Pulmonary artery endothelial cell (primary cell): ENCODE measurements at places on chromosomes 7 and 10.

GRCh38 chr10:56116684-56117083 is 244.4 kb downstream of the ZWINT start:
- DNase-seq: no peak

GRCh38 chr7:50528266-50529092 is 36.7 kb downstream of the DDC start:
- DNase-seq: no peak

DNA sequence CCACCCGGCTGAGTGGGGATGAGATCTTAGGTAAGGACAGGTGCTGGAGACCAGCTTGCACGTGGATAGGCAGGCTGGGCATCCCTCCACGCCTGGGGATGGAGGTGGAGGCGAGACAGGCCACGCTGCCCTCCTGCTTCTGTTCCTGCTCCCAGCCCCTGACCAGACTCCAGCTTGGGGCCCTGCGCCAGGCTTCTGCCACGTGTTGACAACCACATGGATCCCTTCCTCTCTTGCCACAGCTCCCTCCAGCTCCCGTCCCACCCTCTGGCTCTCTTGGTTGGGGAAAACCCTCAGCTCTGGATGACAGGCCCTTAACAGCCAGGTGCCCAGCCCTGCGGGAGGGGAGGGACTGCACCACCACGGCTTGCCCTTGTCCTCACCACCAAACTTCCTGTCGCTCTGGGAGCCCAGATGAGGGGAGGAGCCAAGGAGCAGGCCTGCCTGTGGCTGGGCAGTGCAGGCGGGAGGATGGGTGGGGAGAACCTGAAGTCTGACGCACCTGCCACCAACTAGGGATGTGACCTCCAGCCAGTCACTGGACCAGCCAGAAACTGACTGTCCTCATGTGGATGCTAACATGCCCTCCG is 36.0 kb downstream of the KCNH2 start:
- no peak for DNase-seq

GRCh38 chr10:133231946-133232574 is 2.0 kb downstream of the UTF1 start:
- DNase-seq: no peak

DNA sequence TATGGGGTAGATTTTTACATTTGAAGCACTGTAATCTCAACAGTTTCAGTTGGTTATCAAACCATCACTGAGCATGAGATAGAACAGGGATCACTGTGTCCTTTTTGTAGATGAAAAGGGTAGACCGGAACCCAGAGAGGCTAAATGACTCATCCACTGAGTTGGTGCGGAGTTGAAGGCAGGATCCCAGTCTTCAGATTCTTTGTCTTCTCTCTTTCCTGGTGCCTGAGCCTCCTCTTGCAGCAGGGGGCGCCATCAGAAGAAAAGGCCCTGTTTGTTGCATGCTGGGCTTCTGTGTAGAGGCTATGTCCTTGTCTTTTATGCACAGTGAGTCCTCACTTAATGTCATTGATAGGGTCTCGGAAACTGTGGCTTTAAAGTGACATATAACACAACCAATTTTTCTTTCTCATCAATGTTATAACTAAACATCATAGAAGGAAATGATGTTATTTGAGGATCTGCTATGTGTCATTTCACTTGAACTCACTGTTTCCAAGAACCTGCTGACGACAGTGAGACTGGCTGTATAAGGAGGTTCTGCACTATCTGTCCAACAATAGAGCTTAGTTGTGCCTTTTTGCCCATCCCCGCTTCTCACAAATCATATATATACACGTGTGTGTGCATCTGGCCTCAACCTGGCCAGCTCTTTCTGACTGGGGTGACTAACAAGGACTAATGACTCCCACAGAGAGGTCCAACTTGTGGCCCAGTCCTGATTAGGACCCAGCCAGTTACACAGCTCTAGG is 14.3 kb downstream of the ZNF282 start:
- no peak for DNase-seq

GRCh38 chr10:77836299-77836820 is 90.2 kb downstream of the DLG5 start:
- DNase-seq: no peak

DNA sequence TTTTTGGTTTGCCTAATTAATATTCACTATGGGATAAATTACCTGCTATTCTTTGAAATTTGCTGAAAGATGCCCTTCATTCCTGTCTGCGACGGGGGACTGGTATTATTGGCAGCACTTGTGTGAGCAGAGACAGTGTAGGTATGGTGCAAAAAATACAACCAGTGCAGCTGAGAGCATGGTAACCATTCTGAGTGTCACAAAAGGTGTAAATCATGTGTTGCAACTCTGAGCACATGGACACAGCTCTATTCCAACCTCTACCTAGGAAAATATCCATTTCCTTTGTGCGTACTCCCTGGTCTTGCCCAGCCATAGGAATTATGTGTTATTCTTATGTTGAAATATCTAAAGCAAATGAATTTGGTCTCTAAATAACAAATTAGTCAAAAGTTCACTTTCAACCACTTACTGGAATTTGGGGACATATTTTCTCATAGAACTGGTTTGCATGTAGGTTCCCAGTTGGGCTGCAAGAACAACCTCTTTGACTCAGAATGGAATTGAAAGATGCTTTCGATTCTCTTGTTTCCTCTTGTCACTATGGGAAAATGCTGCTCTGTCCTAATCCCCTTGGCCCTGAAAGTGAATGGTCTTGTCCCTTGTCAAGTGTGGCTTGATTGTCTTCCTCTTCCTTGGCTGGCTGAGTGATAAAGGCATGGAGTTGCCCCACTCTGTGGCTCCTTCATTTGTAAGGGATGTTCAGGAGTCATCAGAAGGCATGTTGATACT is 57.0 kb downstream of the CELF2 start:
- DNase-seq: no peak

DNA sequence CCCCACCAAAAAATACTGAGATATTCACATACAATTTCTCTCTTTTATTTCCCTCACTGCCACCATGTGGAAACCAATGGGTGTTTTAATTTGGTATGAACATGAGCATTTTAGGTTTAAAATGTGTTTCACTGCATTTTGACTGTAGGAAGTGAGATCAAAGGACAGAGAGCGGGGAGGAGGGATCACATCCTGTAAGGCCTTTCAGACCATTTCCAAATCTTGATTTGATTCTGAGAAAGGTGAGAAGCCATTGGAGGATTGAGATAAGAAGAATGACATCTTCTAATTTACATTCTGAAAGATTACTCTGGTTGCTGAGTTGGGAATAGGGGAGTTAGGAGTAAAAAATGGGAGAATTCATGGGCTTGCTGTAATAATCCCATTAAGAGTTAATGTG is 42.5 kb downstream of the GPR141 start:
- DNase-seq: no peak

- no peak for DNase-seq
These were observed 138.9 kb upstream of the COBL start for GRCh38 chr7:51455513-51455912.
